Osteoblast (primary cell): ENCODE measurements at places on chromosomes 7 and 10.

GRCh38 chr7:151852486-151853396 lies 24.2 kb downstream of the PRKAG2 start:
- peaks cover 11% of the 10 kb centered on the region for H3K4me1 ChIP-seq
- no peak overlapping the region for H3K4me3 ChIP-seq
- no peak for DNase-seq
- H3K36me3 ChIP-seq, result no peaks in the 10 kb centered on the region
- no peak overlapping the region for H3K27ac ChIP-seq

DNA sequence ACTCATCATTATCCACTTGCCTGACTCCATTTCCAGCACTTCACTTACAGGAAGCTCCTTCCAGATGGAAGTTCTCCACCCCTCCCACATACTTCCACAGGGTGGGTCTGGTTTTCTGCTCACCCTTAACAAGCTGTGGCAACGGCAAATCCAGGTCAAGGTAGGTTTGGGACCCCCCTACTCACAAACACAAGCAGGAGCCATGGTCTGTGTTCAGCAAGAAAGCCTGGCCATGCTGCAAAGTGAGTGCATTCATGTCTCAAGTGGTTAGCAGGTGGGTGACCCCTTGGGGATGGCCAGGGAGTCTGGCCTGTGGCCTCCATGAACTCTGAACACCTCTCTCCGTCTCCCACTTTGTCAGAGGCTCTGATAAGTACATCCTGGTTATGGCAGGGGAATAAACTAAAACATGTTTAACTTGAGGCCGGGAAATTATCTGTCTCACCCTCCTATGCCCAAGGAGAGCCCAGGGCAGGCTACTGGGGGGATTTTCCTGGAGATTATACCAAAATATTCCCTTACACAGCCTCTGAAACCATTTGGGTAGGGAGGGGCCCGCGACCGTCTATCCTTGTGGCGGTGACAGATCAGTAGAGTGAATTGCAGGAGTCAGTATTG lies 844 bp downstream of the XPNPEP1 start:
- H3K4me1 ChIP-seq, result peaks cover 14% of the 10 kb centered on the region
- peak overlapping the region; percentile 81 for H3K27ac ChIP-seq
- no peaks in the 10 kb centered on the region for H3K36me3 ChIP-seq
- DNase-seq, result no peak
- H3K4me3 ChIP-seq, result peak overlapping the region; percentile 83
- H3K27me3 ChIP-seq, result no peaks in the 10 kb centered on the region

- peaks cover 5% of the 10 kb centered on the region for H3K4me1 ChIP-seq
- no peak for DNase-seq
- no peak overlapping the region for H3K4me3 ChIP-seq
- no peaks in the 10 kb centered on the region for H3K27me3 ChIP-seq
- H3K27ac ChIP-seq, result no peak overlapping the region
Observed at GRCh38 chr10:52347327-52347667, 33.2 kb downstream of the DKK1 start.

DNA sequence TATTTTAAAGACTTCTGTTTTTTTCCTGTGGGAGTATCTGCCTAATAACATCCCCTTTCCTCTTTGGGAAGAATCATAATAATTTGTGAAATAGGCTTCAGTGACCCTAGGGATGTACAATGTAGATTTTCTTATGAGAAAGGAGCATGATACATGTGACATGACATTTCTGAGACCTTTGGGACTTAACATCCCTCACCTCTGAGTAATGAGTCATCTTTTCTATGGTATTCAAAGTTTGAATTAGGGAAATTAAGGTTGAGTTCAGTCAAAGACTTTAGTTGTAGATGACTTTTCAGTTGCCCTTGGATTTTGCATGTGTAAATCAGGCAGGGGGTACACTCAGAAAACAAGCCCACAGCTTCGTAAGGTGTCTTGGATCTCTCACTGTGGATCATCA lies 14.3 kb downstream of the GRK5 start:
- H3K27ac ChIP-seq, result no peak overlapping the region
- H3K4me1 ChIP-seq, result peaks cover 4% of the 10 kb centered on the region
- no peaks in the 10 kb centered on the region for H3K27me3 ChIP-seq
- H3K36me3 ChIP-seq, result no peaks in the 10 kb centered on the region
- H3K4me3 ChIP-seq, result no peak overlapping the region

GRCh38 chr7:16581286-16581685 lies 54.7 kb downstream of the LRRC72 start:
- H3K36me3 ChIP-seq, result no peaks in the 10 kb centered on the region
- no peaks in the 10 kb centered on the region for H3K4me1 ChIP-seq
- H3K4me3 ChIP-seq, result no peak overlapping the region

DNA sequence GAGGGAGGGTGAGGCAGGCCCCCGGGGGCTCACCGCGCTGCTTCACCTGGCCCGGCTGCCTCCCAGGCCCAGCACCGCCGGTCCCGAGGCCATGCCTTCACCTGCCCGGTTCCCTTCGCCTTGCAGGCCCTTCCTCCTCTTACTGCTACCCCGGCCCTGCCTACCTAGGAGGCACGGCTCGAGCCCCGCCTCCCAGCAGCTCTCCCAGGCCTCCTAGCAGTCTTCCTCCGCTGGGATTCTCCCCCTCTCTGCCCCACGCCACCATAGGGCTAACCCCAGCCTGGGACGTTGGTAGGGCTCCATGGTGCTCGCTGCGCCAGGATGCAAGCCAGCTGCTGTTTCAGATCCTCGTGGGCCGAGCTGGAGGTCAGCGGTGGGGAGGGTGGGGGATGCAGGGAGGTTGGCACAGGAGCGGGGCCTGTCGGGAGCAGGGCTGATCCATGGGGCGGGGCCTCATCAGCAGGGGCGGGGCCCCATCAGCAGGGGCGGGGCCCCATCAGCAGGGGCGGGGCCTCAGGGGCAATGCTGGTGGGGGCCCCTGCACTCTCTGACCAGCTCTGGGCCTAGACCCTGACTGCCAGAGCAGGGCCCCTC lies 63.3 kb downstream of the RASGEF1A start:
- no peaks in the 10 kb centered on the region for H3K27me3 ChIP-seq
- H3K27ac ChIP-seq, result no peak overlapping the region
- no peaks in the 10 kb centered on the region for H3K36me3 ChIP-seq
- no peak overlapping the region for H3K4me3 ChIP-seq
- H3K4me1 ChIP-seq, result no peaks in the 10 kb centered on the region
- peak; percentile 85 for DNase-seq

GRCh38 chr10:70849582-70850016 lies 33.9 kb downstream of the SGPL1 start:
- no peak overlapping the region for H3K4me3 ChIP-seq
- DNase-seq, result peak; percentile 56
- peak overlapping the region; percentile 64 for H3K27ac ChIP-seq
- no peaks in the 10 kb centered on the region for H3K27me3 ChIP-seq
- peaks cover 8% of the 10 kb centered on the region for H3K36me3 ChIP-seq
- peaks cover 27% of the 10 kb centered on the region for H3K4me1 ChIP-seq

GRCh38 chr10:79207096-79207357 lies 138.3 kb downstream of the ZMIZ1 start:
- no peaks in the 10 kb centered on the region for H3K27me3 ChIP-seq
- peaks cover 85% of the 10 kb centered on the region for H3K36me3 ChIP-seq
- H3K4me1 ChIP-seq, result no peaks in the 10 kb centered on the region
- no peak overlapping the region for H3K27ac ChIP-seq
- H3K4me3 ChIP-seq, result no peak overlapping the region
- DNase-seq, result peak; percentile 51

DNA sequence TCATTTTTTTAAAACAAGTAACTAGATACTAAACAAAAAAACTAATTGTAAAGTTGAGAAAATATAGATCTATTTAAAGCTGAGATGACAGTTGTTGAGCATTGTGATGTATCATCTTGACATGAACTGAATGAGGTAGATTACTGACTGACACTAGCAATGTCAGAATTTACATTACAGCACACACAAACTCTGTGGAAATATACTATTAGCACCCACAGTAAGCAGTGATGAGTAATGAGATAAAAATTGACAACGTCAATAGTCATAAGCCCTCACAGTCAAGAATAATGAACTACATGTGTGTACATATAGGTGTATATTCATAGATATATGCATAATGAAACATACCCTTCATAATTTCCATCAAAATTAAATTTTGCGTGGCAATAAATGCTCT lies 368.4 kb downstream of the TFEC start:
- peaks cover 18% of the 10 kb centered on the region for H3K4me1 ChIP-seq
- no peaks in the 10 kb centered on the region for H3K27me3 ChIP-seq
- no peak overlapping the region for H3K4me3 ChIP-seq

DNA sequence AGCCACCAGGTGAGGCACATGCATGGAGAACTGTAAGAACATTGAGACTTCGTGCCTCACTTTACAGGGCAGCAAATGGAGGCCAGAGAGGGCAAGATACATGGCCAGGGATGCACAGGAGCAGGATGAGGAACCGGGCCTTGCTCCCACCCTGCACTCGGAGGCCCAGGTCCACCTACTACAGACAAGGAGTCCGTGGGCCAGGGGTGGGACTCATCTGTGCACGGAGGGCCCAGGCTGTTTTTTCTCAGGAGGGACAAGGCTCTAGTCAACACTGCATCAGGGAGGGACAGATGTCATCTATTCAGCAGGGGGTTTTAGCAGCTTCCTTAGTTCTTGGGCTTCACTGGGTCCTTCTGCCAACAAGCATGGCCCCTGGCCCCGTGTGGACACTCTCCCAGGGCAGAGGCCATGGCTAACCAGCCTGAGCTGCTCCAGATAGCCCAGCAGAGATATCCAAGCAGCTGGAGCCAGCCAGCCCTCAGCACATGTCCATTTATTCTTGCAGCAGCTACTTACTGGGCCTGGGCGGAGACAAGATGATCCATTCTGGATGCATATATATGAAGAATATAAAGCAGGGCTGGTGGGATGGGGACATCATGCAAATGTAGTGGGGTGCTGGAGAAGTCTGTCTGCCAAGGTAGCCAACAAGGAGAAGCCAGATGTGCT lies 134.5 kb upstream of the RET start:
- H3K36me3 ChIP-seq, result no peaks in the 10 kb centered on the region
- no peak overlapping the region for H3K27ac ChIP-seq
- H3K4me3 ChIP-seq, result no peak overlapping the region
- peak; percentile 38 for DNase-seq

- H3K36me3 ChIP-seq, result no peaks in the 10 kb centered on the region
- DNase-seq, result no peak
- H3K4me1 ChIP-seq, result no peaks in the 10 kb centered on the region
- H3K4me3 ChIP-seq, result no peak overlapping the region
Observed at GRCh38 chr7:103887853-103888602, 101.4 kb downstream of the RELN start.

GRCh38 chr7:157150882-157151281 lies 12.2 kb downstream of the UBE3C start:
- H3K4me1 ChIP-seq, result no peaks in the 10 kb centered on the region
- no peaks in the 10 kb centered on the region for H3K36me3 ChIP-seq
- no peaks in the 10 kb centered on the region for H3K27me3 ChIP-seq
- H3K27ac ChIP-seq, result no peak overlapping the region
- peak; percentile 87 for DNase-seq

- no peak overlapping the region for H3K27ac ChIP-seq
- H3K36me3 ChIP-seq, result no peaks in the 10 kb centered on the region
- DNase-seq, result peak; percentile 32
- H3K4me1 ChIP-seq, result no peaks in the 10 kb centered on the region
- H3K27me3 ChIP-seq, result no peaks in the 10 kb centered on the region
- H3K4me3 ChIP-seq, result no peak overlapping the region
Observed at GRCh38 chr7:26420422-26421019, 128.9 kb downstream of the SNX10 start.

DNA sequence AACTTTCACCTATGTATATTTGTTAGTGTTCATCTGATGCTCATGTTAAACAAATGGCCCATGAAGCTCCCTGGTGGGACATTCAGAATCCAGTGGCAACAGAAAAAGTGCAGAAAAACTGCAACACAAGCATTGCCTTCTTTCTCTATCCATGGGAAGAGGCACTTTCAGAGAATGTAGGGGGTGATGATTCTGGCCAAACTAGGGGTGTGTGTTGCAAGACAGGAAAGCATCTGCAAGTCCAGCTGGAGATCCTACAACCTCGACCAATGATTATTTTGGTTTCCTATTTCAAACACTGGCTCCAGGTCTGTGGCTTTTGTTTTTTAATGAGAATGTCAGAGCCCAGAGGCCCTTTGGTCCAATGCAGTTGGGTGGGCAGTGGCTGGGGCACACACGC lies 198.7 kb downstream of the CXCL12 start:
- no peak for DNase-seq
- no peaks in the 10 kb centered on the region for H3K36me3 ChIP-seq
- H3K27me3 ChIP-seq, result peaks cover 46% of the 10 kb centered on the region
- no peaks in the 10 kb centered on the region for H3K4me1 ChIP-seq
- H3K4me3 ChIP-seq, result no peak overlapping the region

DNA sequence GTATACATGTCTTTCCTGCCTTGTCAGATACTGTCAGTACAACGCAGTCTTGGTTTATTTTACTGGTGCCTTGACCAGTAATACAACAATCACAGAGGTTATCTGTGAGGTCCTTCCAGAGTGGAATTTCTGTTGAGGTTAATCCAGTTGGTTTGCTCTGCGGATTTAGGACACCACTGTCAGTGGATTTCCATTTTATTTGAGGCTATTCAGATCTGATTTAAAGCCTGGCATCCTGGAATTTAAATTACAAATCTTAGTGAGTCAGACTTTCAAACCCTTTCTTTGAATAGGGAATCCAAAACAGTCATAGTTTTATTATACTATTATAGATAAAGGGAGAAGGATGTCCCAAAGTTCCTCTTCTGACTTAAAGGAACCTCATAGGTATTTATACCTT lies 40.5 kb downstream of the ANLN start:
- no peaks in the 10 kb centered on the region for H3K27me3 ChIP-seq
- no peak overlapping the region for H3K4me3 ChIP-seq
- peaks cover 8% of the 10 kb centered on the region for H3K4me1 ChIP-seq
- DNase-seq, result peak; percentile 13
- H3K27ac ChIP-seq, result no peak overlapping the region

DNA sequence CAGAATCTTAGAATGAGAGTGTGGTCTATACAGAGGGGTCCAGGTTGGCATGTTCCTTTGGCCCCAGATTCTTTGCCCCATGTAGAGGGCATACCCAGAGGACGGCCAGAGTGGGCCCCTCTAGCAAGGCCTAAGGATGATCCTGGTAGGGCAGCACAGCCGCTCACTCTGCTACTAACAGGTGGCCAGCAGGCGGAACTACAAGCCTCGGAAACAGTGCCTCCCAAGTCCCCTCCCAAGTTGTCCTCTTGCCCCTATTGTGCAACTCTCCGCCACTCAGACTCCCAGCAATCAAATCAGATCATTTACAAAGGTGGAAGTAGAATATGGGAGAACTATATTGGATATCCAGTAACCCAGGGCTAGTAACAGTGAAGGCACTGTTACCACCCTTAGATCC lies 107.4 kb downstream of the STRA8 start:
- no peak overlapping the region for H3K27ac ChIP-seq
- no peak for DNase-seq
- no peaks in the 10 kb centered on the region for H3K27me3 ChIP-seq
- no peaks in the 10 kb centered on the region for H3K4me1 ChIP-seq

GRCh38 chr10:72146559-72147323 lies 58.4 kb upstream of the SPOCK2 start:
- DNase-seq, result no peak
- no peak overlapping the region for H3K4me3 ChIP-seq
- H3K27me3 ChIP-seq, result no peaks in the 10 kb centered on the region
- no peaks in the 10 kb centered on the region for H3K4me1 ChIP-seq
- no peaks in the 10 kb centered on the region for H3K36me3 ChIP-seq

DNA sequence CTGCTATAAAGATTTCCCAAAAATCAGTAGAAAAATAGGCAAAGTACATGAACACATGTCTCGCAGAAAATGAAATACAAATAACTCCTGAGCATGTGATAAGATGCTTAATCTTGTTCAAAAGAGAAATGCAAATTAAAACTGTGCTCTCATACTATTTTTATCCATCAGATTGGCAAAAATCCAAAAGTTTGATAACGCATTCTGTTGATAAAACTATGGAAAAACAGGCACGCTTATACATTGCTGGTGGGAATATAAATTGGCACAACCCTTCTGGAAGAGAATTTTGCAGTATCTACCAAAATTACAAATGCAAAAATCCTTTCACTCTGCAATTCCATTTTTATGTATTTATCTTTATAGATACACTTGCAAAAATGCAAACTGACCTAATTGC lies 315.0 kb downstream of the GRID1 start:
- no peaks in the 10 kb centered on the region for H3K27me3 ChIP-seq
- no peak for DNase-seq
- no peaks in the 10 kb centered on the region for H3K4me1 ChIP-seq
